Fibroblast of the aortic adventitia (primary cell): ENCODE measurements at places on chromosomes 12 and 14.

DNA sequence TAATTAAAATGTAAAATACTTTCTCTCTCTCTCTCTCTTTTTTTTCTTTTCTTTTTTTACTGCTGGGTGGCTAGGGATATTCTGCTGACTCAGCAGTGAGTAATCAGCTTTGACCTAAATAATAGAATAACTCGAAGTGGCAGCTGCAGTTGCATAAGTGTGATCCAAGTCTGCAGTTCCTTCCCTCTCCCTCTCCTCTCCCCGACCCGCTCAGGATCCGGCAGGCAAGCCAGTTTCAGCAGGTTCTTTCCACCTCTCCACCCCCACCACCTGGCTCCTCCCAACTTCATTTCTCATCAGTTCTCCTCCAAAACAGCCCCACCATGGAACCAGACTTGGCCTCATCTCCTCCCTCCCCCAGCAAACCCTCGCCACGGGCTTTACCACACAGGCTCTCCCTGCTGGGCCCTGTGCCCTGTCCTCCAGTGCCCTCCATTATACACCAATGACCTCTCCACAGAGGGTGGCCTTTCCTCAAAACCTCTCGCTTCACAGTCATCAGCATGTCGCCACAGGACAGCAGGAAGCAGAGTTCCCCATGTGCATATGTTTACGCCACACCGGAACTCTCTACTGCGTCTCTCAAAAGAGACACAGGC, 22.4 kb downstream of the SLC7A8 start:
- peak; percentile 91 for DNase-seq

GRCh38 chr12:54370171-54370730, 6.0 kb upstream of the GPR84 start:
- peak; percentile 85 for DNase-seq

- no peak for DNase-seq
Measured at GRCh38 chr12:85509081-85509856, 229.2 kb downstream of the ALX1 start.

DNA sequence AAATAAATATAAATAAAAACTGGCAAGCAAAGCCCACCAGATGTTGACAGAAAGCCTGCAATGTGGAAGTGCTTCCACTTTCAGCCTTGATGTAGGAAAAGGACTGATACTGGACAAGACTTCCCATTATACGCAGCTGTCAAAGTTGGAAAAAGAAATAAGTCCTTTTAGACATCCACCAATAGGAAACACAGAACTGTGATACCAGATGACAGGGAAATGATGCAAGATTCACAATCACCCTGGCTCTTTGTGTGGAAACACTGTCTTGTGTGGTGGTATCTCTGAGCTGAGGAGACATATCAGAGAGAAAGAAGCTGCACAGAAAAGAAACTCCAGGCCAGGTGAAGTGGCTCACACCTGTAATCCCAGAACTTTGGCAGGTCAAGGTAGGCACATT, 13.8 kb upstream of the METAP2 start:
- DNase-seq: no peak

- no peak for DNase-seq
Measured at GRCh38 chr12:74665690-74666089, 128.1 kb downstream of the ATXN7L3B start.

DNA sequence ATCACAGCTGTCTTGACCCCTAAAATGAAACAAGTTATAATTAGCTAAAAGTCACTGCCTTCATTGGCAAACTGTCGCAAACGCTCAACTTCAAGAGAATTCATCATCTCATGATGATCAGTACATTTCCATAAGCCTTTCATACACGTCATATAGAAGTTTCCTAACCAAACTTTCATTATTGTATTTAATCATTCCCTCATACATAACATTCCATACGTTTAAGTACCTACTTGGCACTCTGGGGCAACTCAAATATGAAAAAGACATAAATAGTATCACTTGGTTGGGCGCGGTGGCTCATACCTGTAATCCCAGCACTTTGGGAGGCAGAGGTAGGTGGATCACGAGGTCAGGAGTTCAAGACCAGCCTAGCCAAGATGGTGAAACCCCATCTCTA, 12.4 kb upstream of the PPP2R5E start:
- no peak for DNase-seq

DNA sequence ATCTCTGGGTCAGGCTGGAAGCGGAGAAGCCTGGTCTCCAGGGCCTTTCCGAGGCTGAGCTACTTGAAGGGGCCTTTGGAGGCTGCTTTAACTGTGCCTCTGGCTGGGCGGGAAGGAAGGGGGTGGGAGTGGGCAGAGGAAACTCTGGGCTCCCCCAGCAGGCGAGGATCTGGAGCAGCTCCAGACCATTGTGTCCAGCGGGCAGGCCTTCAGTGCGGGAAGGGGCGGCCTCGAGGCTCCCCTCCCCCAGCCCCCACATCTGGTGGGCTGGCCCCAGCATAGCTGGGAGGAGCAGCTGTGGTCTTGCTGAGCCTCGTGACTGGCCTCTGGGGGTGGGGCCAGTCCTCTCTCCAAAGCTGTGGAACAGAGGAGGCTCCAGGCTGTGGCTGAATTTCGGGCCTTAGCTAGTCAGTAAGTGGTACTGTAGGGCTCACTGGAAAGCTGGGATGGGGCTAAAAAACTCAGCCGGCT, 3.4 kb downstream of the TAMALIN start:
- DNase-seq: peak; percentile 90

- DNase-seq: no peak
Measured at GRCh38 chr12:3335078-3335487, 155.9 kb upstream of the PRMT8 start.

DNA sequence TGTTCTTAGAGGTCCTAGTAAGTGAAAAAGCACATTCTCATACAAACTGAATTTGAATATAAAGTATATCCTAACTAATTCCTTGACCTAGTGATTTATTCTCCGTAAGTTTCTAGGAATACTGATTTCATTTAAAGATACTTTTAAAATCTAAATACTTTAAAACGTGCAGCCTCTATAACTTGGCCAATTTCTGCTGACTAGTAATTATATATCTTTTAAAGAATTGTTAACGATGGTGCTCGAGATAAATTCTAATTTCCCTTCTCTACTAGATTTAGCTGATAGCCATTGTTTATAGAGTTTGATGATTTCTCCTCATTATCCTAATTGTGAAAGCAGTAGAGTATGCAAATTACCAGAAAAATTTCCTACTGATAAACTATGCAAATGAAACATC, 257.9 kb downstream of the ADAMTS20 start:
- DNase-seq: no peak

GRCh38 chr14:95497561-95498011, 18.9 kb downstream of the SYNE3 start:
- peak; percentile 11 for DNase-seq

- DNase-seq: no peak
Measured at GRCh38 chr12:54704202-54704601, 56.0 kb upstream of the DCD start.

- no peak for DNase-seq
Measured at GRCh38 chr14:103315941-103316340, 18.1 kb upstream of the EIF5 start.

GRCh38 chr12:106780010-106780631, 5.6 kb downstream of the RIC8B start:
- DNase-seq: peak; percentile 47

DNA sequence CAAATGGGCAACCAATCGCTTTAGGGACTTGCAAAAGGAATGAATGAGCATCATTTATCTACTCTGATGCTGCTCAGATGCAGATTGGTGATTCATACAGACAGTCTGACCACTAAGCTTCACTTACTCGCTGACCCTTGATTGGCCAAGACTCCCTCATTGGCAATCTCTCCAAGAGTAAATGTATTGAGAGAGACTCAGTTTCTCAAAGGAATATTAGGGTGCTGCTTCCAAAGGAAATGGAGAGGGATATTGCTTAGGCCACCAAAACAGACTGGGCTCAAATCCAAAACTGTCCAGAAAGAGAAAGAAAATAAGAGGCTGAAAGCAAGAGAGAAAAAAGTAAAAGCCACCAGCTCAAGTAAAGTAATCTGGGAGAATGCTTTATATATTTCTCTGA, 785.2 kb downstream of the GALC start:
- no peak for DNase-seq

DNA sequence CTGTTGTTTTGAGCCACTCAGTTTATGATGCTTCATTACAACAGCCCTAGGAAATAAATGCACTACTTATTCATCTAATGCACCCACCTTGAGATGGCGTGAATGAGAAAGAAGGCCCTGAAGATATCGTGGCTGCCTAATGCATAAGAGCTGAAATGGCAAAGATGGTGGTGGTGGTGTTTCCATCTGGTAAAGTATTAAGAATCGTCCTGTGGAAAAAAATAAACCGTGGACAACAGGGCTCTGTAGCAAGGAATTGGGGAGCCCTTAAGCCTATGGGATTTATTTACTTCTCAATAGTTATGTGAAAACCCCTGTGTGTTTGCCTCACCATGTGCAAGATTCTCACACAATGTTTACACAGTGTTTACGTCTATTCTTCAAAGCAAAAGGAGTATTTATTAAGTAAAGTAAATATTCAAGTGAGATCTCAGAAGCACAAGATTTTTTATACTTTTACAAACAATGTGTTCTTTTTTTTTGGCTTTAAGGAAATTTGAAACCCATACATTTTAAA, 1555.2 kb upstream of the FLRT2 start:
- DNase-seq: no peak

DNA sequence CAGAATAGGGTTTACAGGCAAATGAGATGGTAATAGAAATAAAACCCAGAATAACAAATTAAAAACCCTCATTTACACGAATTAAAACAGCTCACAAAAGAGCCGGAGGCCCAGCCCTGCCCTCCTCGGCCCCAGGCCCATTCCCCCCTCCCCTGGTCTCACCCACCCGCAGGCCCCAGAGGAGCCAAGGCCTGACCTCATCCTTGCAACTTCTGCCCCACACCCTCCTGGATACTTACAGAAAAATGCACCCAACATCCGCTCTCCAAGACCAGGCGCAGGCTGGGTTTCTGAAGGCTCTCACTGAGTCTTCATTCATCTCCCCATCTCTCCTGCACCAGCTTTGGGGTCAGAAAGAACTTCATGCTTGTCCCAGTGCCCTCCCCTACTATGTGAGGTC, 16.2 kb upstream of the VSX2 start:
- no peak for DNase-seq

GRCh38 chr12:116094475-116094874, 183.0 kb downstream of the MED13L start:
- DNase-seq: no peak

DNA sequence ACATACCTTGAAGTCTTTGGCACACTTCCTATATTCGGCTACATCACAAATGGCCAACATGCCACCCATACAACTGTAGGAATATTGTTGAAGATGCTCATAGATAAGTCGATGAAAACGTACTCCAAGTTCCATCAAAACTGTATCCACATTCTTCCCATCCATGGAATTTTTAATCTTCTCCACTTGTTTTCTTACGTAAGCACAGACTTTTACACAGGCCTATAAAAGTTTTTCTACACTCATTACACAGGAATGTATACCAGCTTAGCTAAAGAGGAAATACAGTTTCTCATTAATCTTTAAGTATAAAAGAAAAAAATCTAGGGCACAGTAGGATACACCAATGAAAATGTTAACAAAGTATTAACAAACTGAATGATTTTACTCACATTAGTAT, 59.1 kb downstream of the EXOC5 start:
- DNase-seq: peak; percentile 39

DNA sequence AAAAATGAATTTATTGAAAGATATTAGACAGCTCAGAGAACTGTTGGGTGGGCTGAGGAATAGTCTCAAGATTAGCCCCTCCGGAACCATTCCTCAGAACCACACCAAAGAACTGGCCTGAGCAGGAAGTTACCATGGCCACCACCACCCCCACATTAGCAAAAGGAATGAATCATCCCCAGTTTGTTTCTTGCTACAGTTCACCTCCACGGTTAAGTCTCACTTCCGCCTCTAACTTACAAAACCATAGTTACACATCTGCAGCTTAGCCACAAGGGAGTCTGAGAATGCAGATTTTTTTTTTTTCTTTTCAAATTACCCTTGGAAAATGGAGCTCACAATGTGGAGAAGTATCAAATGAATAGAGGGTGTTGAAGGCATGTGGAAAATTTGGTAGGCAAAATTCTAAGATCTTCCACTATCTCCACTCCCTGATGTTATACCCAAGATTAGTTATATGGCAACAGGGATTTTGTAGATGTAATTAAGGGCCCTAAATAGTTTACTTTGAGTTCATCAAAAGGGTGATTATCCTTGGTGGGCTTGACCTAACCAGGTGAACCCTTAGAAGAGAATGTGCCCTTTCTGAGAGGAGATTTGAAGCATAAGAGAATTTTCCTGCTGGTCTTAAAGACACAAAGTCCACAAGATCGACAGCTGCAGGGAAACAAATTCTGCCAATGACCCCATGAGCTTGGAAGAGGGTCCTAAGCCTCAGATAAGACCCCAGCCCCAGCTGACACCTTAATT, 129.8 kb upstream of the KRR1 start:
- peak; percentile 65 for DNase-seq

DNA sequence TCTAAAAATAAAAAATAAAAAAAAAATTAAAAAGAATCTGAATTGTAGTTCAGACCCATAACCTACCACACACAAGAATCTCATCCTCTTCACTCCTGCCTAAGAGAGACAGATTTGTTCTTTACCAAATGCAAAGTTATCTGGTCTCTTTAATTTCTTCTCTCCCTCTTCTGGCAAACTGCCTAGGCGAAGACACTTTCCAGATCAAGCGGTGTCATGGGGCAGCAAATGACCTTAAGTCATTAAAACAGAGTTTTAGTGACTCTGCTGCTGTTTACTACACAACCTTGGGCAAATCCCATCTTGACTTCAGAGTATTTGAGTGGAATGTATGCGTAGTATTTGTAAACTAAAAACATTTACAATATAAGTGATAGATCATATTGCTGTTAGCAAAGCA, 60.9 kb upstream of the NID2 start:
- DNase-seq: no peak

DNA sequence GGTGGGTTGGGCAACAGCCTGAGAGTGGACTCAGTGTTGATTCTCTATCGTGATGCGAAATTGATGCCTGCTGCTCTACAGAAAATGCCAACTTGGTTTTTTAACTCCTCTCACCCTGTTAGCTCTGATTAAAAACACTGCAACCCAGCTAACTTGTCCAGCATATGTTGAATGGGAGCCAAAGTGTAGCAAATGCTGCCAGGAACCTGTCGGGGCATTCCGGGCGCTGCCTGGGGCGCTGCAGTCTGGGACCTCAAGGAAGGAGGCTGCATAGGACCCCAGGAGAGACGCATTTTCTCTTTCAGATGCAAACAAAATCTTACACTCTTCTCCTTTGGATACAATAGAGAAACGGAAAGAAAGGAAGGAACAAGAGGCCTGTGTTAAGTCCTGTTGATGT, 3.9 kb downstream of the B3GNT4 start:
- DNase-seq: no peak

- no peak for DNase-seq
Measured at GRCh38 chr14:39876916-39877315, 444.7 kb upstream of the FBXO33 start.

DNA sequence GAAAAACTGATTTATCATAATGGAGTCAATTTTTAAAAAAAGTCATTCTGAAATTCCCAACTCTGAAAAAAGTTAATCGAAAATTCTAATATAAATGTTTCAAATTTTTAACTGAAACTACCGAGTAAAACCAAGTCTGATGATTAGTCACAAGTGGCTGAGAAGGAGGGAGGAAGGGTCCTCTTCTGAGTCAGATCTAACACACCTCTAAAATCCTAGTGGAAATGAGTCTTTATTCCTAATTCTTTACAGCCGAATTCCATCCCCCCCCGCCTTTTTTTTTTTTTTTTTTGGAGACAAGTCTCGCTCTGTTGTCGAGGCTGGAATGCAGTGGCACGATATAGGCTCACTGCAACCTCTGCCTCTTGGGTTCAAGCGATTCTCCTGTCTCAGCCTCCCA, 37.9 kb downstream of the RAD9B start:
- peak; percentile 41 for DNase-seq

- DNase-seq: peak; percentile 66
Measured at GRCh38 chr12:124053851-124054250, 80.8 kb downstream of the ZNF664 start.
